ENCODE measurements at places on chromosomes 13 and 19.

- no peak for DNase-seq
These were observed 37.2 kb upstream of the LRCH1 start for GRCh38 chr13:46515803-46516202.

DNA sequence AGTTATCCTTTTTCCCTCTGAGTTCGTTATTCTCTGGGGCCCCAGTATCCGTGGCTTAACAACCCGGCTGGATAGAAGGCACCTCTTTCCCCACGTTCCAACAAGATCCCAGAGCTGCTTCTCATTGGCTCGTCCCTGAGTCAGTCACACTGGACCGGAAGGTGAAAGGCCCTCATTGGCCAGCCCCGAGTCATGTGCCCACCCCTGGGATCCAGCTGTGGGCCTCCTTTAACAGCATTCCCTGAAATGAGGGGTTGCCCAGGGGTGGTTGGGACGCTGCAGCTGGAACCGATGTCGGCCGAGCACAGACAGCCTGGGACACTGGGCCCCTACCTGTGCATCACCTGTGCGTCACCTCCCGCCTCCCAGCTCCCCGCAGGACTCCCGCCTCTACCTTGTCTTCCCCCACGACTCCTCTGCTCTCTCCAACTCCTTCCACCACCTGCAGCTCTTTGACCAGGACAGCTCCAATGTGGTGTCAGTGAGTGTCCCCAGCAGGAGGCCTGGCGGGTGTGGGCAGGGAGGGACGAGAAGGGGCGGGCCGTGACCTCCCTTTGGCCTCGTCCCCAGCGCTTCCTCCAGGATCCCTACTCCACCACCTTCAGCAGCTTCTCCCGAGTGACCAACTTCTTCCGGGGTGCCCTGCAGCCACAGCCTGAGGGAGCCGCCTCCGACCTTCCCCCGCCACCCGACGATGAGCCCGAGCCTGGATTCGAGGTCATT lies 4.3 kb downstream of the TBC1D17 start:
- no peak for DNase-seq

- no peak for DNase-seq
These were observed 2.9 kb upstream of the MTUS2 start for GRCh38 chr13:28817204-28817603.

- DNase-seq = no peak
These were observed 506 bp upstream of the AP1M1 start for GRCh38 chr19:16197188-16197621.

- peak; percentile 80 for DNase-seq
These were observed 6.2 kb downstream of the TLE6 start for GRCh38 chr19:2983351-2984214.

DNA sequence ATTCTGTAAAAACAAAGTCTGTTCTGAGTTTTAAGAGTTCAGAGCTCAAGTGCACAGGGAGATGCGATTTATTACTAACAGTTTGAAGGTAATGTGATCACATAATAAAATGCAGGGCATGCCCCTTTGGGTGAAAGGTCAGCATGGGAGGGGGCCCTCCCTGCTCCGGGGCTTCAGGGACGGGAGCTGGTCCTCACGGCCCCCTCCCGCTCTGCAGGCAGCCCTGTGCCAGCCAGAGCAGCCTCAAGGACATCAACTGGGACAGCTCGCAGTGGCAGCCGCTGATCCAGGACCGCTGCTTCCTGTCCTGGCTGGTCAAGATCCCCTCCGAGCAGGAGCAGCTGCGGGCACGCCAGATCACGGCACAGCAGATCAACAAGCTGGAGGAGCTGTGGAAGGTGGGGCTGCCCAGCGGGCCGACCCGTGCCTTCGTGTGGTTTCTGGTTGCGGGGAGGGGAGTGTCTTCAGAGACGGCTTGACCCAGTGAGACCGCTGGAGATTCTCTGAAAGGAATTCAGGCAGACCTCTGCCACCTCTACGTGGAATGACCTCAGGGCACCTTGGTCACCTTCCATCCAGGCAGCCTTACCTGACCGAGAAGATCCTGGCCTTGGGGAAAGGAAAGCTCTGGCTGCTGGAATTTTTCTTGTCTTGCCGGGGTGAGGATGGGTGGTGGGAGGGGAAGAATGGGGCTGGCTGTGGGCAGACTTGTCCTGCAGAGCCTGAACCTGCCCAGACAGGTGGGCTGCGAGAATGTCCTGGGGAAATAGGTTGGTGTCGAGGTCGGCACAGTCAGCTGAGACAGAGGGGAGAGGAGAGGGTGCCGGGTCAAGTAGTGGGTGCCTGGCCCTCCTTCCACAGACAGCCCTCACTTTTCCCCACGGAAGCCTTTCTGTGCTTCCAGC lies 19.0 kb downstream of the UPF1 start:
- no peak for DNase-seq

DNA sequence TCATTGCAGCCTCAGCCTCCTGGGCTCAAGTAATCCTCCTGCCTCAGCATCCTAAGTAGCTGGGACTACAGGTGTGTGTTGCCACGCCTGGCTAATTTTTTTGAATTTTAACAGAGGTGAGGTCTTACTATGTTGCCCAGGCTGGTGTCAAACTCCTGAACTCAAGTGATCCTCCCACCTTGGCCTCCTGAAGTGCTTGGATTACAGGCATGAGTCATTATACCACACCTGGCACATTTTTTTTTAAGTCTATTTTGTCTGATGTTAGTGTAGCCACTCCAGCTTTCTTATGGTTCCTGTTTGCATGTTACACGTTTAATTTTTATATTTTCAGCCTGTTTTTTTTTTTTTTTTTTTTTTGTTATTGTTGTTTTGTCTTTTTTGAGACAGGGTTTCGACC lies 24.8 kb downstream of the KDM4B start:
- DNase-seq = no peak

- DNase-seq = no peak
These were observed 1719.7 kb upstream of the SLC10A2 start for GRCh38 chr13:104785952-104786351.

DNA sequence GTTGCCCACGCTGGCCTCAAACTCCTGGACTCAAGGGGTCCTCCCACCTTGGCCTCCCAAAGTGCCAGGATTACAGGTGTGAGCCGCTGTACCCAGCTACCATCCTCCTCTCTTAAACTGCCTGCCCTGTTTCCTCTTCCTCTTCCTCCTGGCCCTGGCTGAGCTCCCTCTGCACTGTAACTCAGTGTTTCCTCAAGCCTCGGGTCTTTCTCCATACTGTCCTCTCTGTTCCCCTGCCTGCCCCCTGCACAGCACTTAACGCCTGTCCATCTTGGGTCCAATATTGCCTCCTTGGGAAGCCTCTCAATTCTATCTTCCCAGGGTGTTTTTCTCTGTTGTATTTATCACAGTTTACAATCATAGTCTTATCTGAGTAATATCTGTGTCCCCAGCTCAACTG lies 6.1 kb downstream of the LIPE start:
- no peak for DNase-seq

- DNase-seq = peak; percentile 85
These were observed 719 bp downstream of the SUGP2 start for GRCh38 chr19:19032420-19033175.

GRCh38 chr13:108921238-108921637 lies 291.8 kb downstream of the MYO16 start:
- DNase-seq = no peak

GRCh38 chr13:45219123-45219891 lies 18.5 kb upstream of the KCTD4 start:
- no peak for DNase-seq

- peak; percentile 36 for DNase-seq
These were observed 2.7 kb downstream of the CALM3 start for GRCh38 chr19:46603752-46604231.

Measured in left forelimb (tissue), 1 donor.